H1 (cell line): ENCODE measurements at places on chromosomes 4 and X.

DNA sequence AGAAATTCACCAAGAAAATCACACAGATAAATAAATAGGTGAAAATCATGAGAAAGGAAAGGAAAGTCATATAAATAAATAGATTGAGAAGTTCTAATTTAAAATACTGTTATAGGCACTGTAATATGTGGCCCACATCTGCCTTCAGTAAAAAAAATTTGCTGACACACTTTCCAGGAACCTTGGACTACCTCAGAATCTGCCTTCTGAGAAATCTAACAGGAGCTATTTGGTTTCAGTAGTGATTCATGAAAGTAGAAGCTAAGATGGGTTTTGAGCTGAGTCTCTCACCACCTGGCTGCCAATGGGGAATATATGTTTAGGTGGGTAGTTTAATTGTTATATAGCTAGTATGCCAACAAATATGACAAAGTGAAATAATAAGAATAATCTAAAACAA lies 810.0 kb downstream of the RAB28 start:
- DNase-seq: no peak

DNA sequence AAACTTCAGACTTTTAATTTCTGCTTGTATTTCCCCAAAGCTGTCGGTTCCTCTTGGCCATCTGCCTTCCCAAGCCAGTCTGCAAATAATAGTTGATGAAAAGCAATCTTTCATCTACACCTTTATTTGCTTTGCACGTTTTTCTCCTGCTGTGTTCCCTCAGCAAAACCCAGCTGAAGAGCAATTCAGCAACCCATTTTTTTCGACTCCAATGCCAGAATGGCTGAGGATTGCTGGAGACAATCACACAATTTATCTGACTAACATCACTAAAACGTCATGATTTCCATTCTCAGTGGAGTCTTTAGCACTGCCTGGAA lies 94.3 kb downstream of the GPRIN3 start:
- DNase-seq: no peak

DNA sequence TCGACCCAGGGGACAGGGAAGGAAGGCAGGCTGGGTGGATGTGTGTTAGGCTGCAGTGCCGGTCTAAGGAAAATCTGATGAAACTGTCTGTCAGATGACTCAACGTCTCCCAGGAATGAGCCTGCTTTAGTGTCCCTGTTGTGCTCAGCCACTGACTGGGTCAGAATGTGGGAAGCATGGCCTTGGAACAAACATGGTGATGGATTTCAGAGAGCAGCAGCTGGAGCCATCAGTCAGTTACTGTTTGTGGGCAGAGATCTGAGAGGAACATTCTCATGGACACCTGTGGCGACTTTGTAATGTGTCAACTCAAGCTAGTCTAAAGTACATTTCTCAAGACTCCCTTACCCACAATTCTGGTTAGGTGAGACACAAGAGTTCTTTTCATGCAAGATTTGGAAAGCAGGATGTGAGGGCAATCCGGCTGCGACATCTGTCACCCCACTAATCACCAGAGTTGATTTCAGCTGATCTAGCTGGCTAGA lies 63.2 kb downstream of the ANAPC10 start:
- DNase-seq: no peak

- DNase-seq: no peak
Measured at GRCh38 chr4:67080046-67080557, 465.2 kb downstream of the CENPC start.

DNA sequence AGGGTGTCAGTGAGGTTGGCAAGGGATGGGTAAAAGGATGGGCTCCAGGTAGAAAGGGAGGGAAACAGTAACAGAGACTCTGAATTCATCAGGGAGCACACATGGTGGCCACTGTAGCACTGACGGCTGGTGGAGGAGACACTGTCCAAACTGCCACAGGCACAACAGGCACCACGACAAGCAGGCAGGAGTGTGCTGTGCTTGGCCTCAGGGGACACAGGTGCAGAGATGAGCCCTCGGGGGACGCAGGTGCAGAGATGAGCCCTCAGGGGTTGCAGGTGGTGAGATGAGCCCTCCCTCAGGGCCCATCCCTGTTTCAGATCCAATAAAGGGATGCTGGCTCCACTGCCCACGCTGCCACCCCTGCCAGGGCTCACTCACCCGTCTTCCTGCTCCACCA lies 7.6 kb downstream of the PDE6B start:
- DNase-seq: no peak

DNA sequence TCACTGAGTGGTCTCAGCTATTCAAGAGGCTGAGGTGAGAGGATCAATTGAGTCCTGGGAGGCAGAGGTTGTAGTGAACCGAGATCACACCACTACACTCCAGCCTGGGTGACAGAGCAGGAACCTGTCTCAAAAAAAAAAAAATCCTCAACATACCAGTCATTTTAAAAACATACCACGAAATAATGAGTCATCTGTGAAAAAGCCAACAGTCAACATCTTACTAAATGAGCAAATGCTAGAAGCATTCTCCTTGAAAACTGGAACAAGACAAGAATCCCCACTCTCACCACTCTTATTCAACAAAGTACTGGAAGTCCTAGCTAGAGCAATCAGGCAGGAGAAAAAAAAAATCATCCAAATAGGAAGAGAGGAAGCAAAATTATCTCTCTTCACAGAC lies 104.0 kb upstream of the ARHGEF9 start:
- DNase-seq: no peak

- DNase-seq: no peak
Measured at GRCh38 chr4:25847329-25847728, 15.5 kb downstream of the SEL1L3 start.

DNA sequence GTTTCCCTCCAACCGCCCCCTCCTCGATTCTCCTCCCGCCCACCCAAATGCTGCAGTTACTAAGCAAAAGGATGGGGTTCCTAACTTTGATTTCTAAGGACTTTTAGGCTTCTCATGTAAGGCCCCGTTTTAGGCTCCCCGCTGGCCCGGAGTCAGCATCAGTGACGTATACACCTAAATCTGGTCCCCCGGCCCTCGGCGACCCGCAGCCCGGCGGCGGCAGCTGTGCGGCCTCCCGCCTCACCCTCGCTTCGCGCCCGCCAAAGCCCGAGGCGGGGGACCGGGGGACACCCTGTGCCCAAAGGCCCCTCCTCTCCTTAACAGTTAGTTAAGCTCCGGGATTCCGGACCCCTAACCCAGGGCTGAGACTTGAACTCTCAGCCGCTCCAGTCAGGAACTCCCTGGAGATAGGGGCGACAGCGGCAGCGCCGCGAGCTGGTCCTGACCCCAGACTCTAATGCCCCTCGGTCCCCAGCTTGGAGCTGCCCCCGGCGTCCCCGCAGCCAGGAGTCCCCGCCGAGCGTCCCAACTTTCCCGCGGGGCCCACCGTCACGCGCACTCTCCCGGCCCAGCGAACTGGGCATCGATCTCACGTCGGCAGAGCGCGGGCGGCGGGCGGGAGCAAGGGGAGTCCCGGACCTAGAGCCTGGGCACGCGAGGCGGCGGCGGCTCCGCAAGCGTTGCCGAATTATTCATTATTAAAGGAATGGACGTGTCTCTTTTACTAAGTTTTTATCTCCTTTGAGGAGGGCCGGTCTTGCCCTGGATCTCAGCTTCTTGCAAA lies 1.5 kb upstream of the NR3C2 start:
- DNase-seq: peak; percentile 67

- no peak for DNase-seq
Measured at GRCh38 chr4:98710831-98711230, 52.4 kb upstream of the TSPAN5 start.

DNA sequence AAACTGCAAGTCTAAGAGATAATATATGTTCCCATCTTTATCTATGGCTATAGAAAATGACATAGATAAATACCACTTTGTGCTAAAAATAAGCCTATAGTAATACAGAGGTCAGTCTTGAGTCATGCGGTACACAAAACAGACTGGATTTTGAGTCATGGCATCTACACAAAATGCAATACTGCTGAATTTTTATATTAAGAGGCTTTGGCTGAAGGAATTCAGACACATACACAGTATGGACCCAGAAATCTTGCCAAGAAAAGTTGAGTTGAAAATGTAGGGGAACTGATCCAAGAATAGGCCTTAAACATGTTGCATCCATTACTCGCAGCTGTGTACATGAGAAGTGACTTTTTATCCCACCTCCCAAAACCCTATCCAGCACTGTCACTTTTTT lies 184.4 kb downstream of the TENM3 start:
- DNase-seq: no peak

- DNase-seq: no peak
Measured at GRCh38 chr4:154329268-154329868, 162.2 kb downstream of the DCHS2 start.

GRCh38 chr4:111070390-111070789 lies 447.5 kb upstream of the PITX2 start:
- no peak for DNase-seq

DNA sequence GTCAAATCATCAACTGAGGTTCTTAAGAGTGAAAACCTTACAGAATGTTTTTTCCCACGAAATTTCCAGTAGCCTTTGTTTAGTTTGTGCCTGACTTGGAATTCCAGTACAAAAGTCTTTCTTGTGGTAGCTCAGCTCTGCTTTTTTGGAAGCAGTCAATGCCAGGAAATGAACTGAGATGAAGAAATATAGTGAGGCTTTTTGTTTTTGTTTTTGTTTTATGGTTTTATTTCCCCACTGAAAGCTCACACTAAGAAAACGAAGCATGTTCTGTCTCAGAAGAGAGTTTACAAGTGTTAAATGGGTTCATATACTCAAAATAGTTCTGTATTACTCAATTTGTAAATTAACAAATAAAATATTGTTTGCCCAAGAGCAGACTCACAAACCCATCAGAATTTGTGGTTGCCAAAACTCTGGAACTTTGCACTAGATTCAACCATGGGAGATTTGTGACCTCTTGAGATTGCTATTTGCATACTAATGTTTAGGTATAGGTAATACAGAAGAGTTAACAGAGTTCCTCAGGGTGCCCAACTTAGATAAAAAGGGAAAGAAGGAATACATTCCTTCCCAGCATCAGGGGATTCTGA lies 1060.8 kb downstream of the FAT4 start:
- DNase-seq: no peak

GRCh38 chr4:150115851-150116250 lies 37.6 kb downstream of the DCLK2 start:
- DNase-seq: no peak

GRCh38 chr4:7367864-7368277 lies 66.9 kb downstream of the PSAPL1 start:
- DNase-seq: no peak
